ENCODE measurements at places on chromosomes 2 and 18. TPM values are rescaled to one million over a fixed set of nuclear protein-coding genes. Genes with fewer than 3 reads are reported as not detected.
A peak's percentile ranks its signal among the peaks of the same experiment; 100 is the strongest.

The NAT8 gene
- total RNA-seq = not detected

GRCh38 chr2:101089419-101089818 lies 61.8 kb downstream of the TBC1D8 start:
- H3K4me1 ChIP-seq = no peaks in the 10 kb centered on the region
- H3K4me3 ChIP-seq = no peak overlapping the region
- H3K36me3 ChIP-seq = no peaks in the 10 kb centered on the region
- no peak for DNase-seq

The CRYGD gene
- total RNA-seq = not detected

DNA sequence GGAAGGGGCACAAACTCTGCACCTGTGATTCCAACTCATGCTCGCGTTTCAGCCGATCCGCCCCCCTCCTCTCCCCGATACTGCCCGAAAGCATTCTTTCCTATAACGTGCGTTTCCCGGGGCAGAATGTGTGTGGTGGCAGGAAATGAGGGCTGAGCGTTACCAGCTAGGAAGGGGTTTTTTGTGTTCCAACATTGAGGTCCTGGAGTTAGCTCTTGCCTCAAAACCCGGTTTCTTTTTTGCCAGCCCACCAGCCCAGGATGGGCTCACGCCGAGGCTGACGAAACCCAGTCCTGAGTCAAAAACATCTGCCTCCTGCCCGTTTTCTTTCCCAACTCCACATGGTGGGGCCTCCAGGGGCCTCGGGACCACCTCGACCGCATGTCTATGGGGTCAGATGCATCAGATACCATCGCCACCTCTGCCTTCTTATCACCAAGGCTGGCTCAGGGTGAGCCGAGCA lies 113.7 kb upstream of the COPS8 start:
- no peaks in the 10 kb centered on the region for H3K4me1 ChIP-seq
- no peak for DNase-seq
- no peaks in the 10 kb centered on the region for H3K27me3 ChIP-seq
- H3K27ac ChIP-seq = no peak overlapping the region

The SPHKAP gene
- total RNA-seq = 0.60 TPM

The LTBP1 gene
- total RNA-seq = 15.8 TPM

DNA sequence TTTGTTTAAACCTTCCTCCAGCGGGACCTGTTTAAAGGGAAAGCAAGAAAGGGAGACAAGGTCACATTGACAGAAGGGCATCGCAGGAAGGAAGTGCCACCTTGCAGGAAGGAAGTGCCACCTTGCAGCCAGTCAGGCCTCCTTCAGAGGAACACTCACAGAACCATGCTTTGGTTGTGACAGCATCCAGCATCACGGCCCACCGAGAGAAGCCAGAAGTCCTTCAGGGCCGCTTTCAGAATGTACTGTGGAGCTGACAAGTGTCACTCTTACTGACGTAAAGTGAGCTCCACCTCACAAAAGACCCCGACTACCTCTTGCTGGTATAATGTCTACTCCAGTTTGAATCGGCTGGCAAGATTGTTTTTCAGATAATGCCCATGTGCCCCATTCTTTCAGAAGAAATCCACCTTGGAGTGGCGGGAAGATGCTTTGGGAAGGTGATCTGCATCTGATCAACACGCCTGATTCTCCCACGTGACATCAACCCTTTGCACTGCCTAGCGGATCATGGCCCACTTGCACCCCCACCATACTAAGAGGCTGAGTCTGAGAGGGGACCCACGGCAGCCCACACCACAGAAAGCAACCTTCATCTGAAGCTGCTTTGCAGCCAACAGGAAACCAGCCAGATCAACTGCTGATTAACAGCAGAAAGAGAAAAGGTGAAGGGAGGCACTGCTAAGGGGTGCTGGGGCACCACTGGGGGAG lies 99.8 kb downstream of the UXS1 start:
- peak overlapping the region; percentile 25 for H3K27ac ChIP-seq
- no peak overlapping the region for H3K4me3 ChIP-seq
- no peaks in the 10 kb centered on the region for H3K4me1 ChIP-seq
- H3K36me3 ChIP-seq = no peaks in the 10 kb centered on the region
- no peak for DNase-seq

GRCh38 chr2:98028101-98028561 lies 32.4 kb upstream of the TMEM131 start:
- no peaks in the 10 kb centered on the region for H3K27me3 ChIP-seq
- H3K27ac ChIP-seq = no peak overlapping the region
- H3K36me3 ChIP-seq = no peaks in the 10 kb centered on the region
- H3K4me3 ChIP-seq = no peak overlapping the region
- no peak for DNase-seq
- peaks cover 5% of the 10 kb centered on the region for H3K4me1 ChIP-seq

The LHCGR gene
- not detected for total RNA-seq

- H3K36me3 ChIP-seq = no peaks in the 10 kb centered on the region
- no peak for DNase-seq
- no peaks in the 10 kb centered on the region for H3K27me3 ChIP-seq
- H3K27ac ChIP-seq = no peak overlapping the region
Measured at GRCh38 chr2:70203086-70203485, 12.3 kb upstream of the C2orf42 start.

The DGKD gene
- 55.7 TPM for total RNA-seq

- no peak overlapping the region for H3K27ac ChIP-seq
- H3K36me3 ChIP-seq = no peaks in the 10 kb centered on the region
- no peaks in the 10 kb centered on the region for H3K4me1 ChIP-seq
- no peak for DNase-seq
Measured at GRCh38 chr2:82667491-82667890, 1791.6 kb downstream of the SUCLG1 start.

The ING5 gene
- 52.4 TPM for total RNA-seq

GRCh38 chr2:217095511-217096205 lies 235.8 kb upstream of the TNP1 start:
- no peaks in the 10 kb centered on the region for H3K27me3 ChIP-seq
- H3K4me1 ChIP-seq = no peaks in the 10 kb centered on the region

DNA sequence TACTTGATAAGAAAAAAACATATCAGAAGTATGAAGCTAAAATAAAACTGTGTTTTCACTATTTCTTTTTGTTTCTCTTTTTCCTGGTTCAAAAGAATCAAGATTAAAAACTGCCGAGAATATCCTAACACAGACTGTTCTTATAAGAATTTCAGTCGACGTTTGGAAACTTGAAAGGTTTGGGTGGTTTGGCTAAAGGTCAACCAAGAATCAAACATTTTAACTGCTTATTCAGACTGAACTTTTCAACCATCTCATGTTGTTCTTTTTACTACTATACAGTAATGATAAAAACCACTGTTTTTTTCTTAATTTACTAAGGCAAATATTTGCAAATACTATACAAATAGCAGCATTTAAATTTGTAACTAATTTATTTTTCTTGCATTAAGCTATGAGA lies 308.5 kb upstream of the TFPI start:
- no peak overlapping the region for H3K4me3 ChIP-seq
- no peaks in the 10 kb centered on the region for H3K36me3 ChIP-seq
- H3K27me3 ChIP-seq = no peaks in the 10 kb centered on the region
- no peak overlapping the region for H3K27ac ChIP-seq

GRCh38 chr2:37698931-37699481 lies 27.6 kb upstream of the CDC42EP3 start:
- no peak overlapping the region for H3K27ac ChIP-seq
- no peak for DNase-seq
- H3K4me3 ChIP-seq = no peak overlapping the region
- no peaks in the 10 kb centered on the region for H3K27me3 ChIP-seq
- no peaks in the 10 kb centered on the region for H3K4me1 ChIP-seq

- H3K27me3 ChIP-seq = no peaks in the 10 kb centered on the region
- no peak overlapping the region for H3K4me3 ChIP-seq
- DNase-seq = no peak
- H3K36me3 ChIP-seq = no peaks in the 10 kb centered on the region
Measured at GRCh38 chr2:210004881-210005280, 2.4 kb downstream of the RPE start.

DNA sequence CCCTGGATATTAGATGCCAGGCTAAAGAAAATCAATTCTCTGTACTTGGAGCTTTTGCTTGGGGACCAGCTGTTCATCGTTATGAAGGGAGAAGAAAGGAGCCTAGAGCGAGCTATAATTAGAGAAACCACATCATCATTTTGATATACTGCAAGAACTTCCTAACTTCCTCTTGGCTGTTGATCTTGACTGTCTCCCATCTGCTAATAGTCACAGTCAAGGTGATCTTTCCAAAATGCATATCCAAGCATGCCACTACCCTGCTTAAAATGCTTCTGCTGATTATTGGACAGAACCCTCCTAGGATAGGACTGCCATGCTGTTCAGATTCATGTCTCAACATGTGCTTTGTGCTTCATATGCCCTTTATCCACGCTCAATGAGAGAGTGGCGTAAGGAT lies 54.8 kb downstream of the RAPGEF4 start:
- H3K4me3 ChIP-seq = no peak overlapping the region
- H3K36me3 ChIP-seq = no peaks in the 10 kb centered on the region
- DNase-seq = no peak
- no peaks in the 10 kb centered on the region for H3K4me1 ChIP-seq
- no peak overlapping the region for H3K27ac ChIP-seq

GRCh38 chr18:54130177-54130576 lies 94.3 kb downstream of the MBD2 start:
- H3K4me3 ChIP-seq = no peak overlapping the region
- H3K36me3 ChIP-seq = no peaks in the 10 kb centered on the region
- DNase-seq = no peak
- H3K27me3 ChIP-seq = no peaks in the 10 kb centered on the region
- H3K4me1 ChIP-seq = no peaks in the 10 kb centered on the region

GRCh38 chr2:28610583-28611201 lies 114.8 kb downstream of the PLB1 start:
- H3K36me3 ChIP-seq = no peaks in the 10 kb centered on the region
- peaks cover 8% of the 10 kb centered on the region for H3K4me1 ChIP-seq
- no peak overlapping the region for H3K27ac ChIP-seq
- peak; percentile 50 for DNase-seq
- H3K4me3 ChIP-seq = no peak overlapping the region

- H3K4me1 ChIP-seq = no peaks in the 10 kb centered on the region
- H3K4me3 ChIP-seq = no peak overlapping the region
- DNase-seq = no peak
Measured at GRCh38 chr18:11178951-11179549, 29.7 kb upstream of the PIEZO2 start.

DNA sequence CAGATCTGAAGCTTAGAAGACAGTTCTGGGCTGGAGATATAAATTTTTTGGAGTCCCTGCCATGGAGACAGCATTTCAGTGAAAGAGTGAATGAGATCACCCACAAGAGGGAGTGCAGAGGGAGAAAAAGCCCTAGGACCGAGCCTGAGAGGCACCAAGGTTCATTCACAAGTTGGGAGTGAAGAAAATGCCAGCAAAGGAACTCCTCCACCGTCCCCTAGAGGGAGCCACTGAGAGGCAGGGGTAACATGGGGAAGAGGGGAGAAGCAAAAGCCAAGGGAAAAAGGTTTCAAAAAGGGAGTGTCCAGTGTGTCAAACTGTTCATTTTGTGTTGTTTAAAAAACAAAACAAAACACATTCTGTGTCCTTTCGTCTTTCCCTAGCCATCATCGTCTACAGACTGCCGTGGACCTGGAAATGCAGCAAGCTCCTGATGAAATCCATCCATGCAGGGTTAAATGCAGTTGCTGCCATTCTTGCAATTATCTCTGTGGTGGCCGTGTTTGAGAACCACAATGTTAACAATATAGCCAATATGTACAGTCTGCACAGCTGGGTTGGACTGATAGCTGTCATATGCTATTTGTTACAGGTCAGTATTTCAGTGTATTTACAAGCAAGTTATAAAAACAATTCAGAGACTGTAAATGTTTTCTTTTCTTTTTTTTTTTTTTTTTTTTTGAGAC lies 19.1 kb downstream of the CYBRD1 start:
- no peak overlapping the region for H3K27ac ChIP-seq
- H3K27me3 ChIP-seq = no peaks in the 10 kb centered on the region
- no peaks in the 10 kb centered on the region for H3K36me3 ChIP-seq
- no peak overlapping the region for H3K4me3 ChIP-seq

- no peaks in the 10 kb centered on the region for H3K27me3 ChIP-seq
- no peak overlapping the region for H3K4me3 ChIP-seq
- peaks cover 7% of the 10 kb centered on the region for H3K4me1 ChIP-seq
- H3K36me3 ChIP-seq = no peaks in the 10 kb centered on the region
Measured at GRCh38 chr2:144237830-144238627, 281.9 kb downstream of the ZEB2 start.

DNA sequence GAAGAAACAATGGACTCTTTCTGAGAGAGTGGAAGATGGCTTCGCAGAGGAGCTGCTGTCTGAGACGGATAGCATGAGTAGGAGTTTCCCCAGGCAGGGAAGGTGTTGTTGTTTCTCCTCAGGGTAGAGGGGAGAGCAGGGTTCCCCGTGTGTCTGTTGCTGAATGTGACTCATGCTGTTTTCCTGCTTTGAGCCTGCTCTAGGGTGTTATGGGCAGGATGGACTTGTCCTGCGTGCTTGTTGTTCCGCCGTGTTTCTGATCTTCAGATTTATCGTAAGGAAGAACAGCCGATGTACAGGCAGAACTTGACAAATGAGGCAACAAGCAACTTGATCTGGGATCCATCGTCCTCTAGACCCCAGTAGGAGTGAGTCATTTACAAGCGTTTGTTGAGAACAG lies 19.7 kb upstream of the MYCN start:
- no peaks in the 10 kb centered on the region for H3K36me3 ChIP-seq
- H3K4me1 ChIP-seq = no peaks in the 10 kb centered on the region
- no peak for DNase-seq
- H3K27me3 ChIP-seq = no peaks in the 10 kb centered on the region
- no peak overlapping the region for H3K4me3 ChIP-seq
- H3K27ac ChIP-seq = no peak overlapping the region

GRCh38 chr18:32439802-32440201 lies 30.9 kb downstream of the GAREM1 start:
- H3K36me3 ChIP-seq = no peaks in the 10 kb centered on the region
- DNase-seq = no peak
- no peaks in the 10 kb centered on the region for H3K4me1 ChIP-seq
- no peak overlapping the region for H3K27ac ChIP-seq

DNA sequence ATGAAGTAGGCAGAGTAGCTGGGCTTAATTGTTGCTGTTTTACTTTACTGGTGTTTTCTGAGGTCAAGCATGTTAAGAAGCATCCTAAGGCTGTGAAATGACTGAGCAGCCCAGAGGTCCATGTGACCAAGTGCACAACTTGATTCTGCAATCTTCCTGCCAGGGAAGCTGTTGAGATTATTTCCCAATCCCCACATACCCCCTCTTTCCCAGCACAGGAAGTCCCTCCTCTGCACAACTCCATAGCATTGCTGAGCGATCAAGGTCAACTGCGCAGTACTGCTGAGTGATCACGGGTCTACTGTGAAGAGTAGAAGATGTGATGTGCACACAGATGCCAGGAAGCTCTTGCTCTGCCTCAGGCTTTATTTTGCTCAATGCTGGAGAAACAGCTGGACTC lies 105.8 kb downstream of the GALNT14 start:
- H3K27me3 ChIP-seq = no peaks in the 10 kb centered on the region
- no peaks in the 10 kb centered on the region for H3K4me1 ChIP-seq
- H3K27ac ChIP-seq = no peak overlapping the region

- H3K4me1 ChIP-seq = no peaks in the 10 kb centered on the region
- no peak for DNase-seq
- H3K27me3 ChIP-seq = no peaks in the 10 kb centered on the region
- H3K4me3 ChIP-seq = no peak overlapping the region
Measured at GRCh38 chr18:56120782-56121181, 517.6 kb downstream of the TXNL1 start.

- no peak overlapping the region for H3K4me3 ChIP-seq
- H3K36me3 ChIP-seq = no peaks in the 10 kb centered on the region
- no peaks in the 10 kb centered on the region for H3K27me3 ChIP-seq
- no peak overlapping the region for H3K27ac ChIP-seq
- DNase-seq = no peak
Measured at GRCh38 chr2:45312275-45312674, 298.8 kb downstream of the SRBD1 start.

All from transverse colon (tissue), 4 donors.